ENCODE measurements at places on chromosomes 6 and 20.
A peak's percentile ranks its signal among the peaks of the same experiment; 100 is the strongest.

DNA sequence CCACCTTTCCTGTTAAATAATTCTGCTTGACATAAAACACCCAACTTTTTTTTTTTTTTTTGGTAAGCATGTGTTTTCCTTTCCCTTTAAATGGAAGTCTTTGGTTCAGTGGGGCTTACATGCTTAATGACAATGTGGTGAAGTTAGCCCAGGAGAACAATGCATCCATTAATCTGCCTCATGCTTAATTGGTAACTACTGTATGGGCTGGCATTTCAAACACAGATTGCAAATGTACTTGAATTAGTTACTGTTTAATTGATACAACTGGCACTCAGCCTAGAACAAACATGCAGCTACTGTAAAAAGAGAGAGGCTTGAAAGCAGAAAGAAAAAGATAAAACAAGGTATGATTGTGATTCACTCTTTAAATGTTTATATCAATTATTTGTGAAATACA lies 483.6 kb upstream of the NOX3 start:
- DNase-seq, result no peak

DNA sequence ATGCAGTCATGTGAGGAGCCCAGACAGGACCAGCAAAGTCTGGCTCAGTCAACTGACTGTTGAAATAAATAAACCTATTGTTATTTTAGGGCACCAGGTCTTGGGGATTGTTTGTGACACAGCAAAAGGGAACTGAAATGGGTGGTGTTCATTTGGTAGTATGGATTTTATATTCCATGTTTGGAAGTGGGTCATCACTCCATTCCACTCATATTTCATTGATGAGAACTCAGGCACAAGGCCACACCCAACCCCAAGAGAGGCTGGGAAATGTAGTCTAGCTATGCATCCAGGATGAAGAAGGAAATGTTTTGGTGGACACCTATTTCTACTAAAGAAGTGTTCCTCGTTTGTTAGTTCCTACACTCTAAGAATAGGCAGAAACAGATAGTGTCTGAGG lies 64.9 kb upstream of the BTBD3 start:
- no peak for DNase-seq

DNA sequence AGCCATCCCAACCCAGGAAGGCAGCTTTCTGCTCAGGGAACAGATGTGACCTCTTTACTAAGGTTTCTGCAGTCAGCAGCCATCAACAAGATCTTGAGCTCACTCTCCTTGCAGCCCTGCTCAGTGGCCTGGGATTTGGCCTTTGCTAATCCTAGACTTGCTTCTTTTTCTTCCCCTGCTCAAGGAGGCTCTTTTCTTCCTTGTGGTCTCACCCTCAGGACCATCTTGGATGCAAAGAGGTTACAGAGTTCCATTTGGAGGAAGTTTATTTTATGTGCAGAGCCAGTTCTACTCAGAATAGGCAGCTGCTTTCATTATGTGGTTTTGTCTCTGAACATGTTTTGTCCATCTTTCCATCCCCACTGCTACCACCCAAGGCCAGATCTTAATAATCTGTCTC lies 49.3 kb downstream of the RALY start:
- DNase-seq, result no peak

GRCh38 chr20:25372584-25373336 lies 17.9 kb downstream of the ABHD12 start:
- peak; percentile 29 for DNase-seq

- no peak for DNase-seq
These were observed 177.7 kb downstream of the BTBD3 start for GRCh38 chr20:12095180-12095920.

GRCh38 chr6:157560691-157561413 lies 179.9 kb downstream of the ZDHHC14 start:
- DNase-seq, result no peak

DNA sequence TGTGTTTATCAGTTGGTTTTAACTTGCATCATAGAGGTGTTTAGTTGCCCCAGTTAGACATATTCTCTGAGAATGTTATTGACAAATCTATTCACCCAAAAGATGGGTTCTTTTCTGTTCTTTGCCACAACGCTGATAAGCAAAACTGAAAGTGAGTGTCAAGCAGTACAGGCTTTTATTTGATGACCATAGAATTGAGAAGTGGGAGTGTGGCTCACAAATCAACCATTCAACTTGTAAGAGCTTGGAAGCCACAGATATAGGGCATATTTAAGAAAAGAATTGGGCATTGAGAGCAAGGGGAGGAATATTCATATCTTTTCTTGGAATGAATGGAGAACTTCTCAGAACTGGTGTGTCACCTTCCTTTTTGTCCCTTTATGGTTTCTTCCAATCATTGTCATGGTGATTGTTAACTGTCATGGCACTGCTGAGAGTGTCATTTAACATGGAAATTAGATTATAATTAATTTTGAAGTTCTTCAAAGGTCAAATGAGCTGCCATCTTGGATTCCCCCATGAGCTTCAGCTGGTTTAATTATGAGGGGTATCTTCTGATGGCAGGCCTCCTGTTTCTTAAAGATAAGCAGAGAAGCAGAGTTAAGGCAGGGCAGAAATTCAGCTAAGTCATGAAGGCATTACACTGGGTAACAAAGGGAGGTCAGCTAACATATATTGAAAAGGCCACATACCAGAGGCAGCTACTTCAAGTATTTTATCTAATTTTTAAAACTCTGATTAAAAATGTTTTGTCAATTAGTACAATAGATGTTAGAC lies 254.0 kb upstream of the HTR1E start:
- no peak for DNase-seq

GRCh38 chr6:29451471-29452193 lies 5.2 kb downstream of the OR11A1 start:
- peak; percentile 1 for DNase-seq

DNA sequence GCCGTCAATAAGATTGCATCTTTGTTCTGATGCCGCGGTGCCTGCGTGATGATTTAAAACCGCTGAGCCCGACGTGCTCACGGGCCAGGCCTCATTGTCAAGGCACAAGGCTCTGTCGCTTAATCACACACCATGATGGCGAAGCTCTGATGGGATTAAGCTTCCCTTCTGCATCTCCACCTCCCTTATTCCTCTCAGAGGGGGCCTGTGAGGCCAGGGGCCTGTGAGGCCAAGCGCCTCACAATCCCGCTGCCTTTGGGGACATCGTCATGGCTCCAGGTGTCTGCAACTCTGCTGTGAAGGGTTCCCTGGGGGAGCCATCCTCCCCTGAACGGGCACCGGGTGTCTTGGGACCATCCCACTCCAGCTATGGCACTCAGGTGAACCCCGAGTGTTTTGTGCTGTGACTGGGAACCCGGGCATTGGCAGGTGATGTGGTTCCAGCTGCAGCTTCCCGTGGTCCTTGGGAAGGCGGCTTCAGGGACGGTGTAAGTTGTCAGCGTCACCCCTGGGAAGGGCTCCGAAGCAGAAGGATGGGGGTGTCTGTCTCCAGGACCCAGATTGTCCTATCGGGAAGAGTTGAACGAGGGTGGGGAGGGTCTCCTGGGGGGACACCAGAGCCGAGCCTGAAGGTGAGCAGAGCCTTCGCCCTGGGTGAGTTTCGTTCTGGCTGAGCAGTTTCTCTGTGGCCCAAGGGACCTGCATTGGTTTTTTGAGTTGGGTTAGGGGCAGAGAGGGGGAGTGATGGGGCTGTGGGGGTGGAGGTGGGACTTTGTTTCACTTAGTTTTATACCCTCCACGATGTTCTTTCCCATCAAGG lies 18.0 kb upstream of the BHLHE23 start:
- no peak for DNase-seq

GRCh38 chr6:151180330-151181048 lies 59.3 kb upstream of the AKAP12 start:
- DNase-seq, result no peak

GRCh38 chr20:8152183-8152582 lies 20.1 kb downstream of the PLCB1 start:
- no peak for DNase-seq

GRCh38 chr6:19818805-19819204 lies 18.4 kb upstream of the ID4 start:
- DNase-seq, result no peak

GRCh38 chr6:57207141-57207540 lies 15.0 kb downstream of the RAB23 start:
- DNase-seq, result peak; percentile 37

- peak; percentile 92 for DNase-seq
These were observed 26.8 kb downstream of the PPP1R14C start for GRCh38 chr6:150169609-150170008.

DNA sequence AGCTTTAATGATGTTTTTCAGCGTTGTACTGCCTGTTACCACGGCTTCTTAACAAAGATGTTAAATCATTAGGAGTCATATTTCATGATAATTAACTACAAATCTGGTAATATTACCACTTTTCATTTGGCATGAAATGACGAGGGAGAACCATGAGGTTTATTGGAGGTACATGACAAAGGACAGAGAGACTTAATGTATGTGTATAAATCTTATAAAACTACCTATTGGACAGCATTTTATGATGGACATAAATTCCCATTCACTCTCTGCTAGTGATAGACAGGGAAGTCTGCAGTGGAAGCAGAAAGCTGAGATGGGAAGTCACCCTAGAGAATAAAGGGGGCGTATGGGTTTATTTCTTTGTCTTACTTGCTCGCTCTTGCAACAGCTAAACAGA lies 949.9 kb upstream of the FLRT3 start:
- DNase-seq, result no peak

DNA sequence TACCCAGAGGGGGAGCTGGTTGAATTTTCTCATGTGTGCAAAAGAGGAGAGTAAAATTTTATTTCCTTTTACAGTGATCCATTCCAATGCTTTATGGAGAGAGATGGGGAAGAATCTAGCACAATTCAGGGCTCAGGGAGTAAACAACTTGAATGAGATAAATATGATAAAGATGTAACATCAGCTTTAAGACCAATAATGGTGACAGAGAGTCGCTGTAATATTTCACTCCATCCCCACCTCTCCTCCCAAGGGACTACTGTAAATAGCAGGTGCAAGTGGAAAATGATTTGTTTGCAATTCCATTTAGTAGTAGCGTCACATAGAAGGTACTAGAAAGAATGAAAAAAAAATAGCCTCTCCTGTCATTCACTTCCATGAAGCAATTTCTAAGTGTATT lies 4.8 kb downstream of the CRISP3 start:
- no peak for DNase-seq

DNA sequence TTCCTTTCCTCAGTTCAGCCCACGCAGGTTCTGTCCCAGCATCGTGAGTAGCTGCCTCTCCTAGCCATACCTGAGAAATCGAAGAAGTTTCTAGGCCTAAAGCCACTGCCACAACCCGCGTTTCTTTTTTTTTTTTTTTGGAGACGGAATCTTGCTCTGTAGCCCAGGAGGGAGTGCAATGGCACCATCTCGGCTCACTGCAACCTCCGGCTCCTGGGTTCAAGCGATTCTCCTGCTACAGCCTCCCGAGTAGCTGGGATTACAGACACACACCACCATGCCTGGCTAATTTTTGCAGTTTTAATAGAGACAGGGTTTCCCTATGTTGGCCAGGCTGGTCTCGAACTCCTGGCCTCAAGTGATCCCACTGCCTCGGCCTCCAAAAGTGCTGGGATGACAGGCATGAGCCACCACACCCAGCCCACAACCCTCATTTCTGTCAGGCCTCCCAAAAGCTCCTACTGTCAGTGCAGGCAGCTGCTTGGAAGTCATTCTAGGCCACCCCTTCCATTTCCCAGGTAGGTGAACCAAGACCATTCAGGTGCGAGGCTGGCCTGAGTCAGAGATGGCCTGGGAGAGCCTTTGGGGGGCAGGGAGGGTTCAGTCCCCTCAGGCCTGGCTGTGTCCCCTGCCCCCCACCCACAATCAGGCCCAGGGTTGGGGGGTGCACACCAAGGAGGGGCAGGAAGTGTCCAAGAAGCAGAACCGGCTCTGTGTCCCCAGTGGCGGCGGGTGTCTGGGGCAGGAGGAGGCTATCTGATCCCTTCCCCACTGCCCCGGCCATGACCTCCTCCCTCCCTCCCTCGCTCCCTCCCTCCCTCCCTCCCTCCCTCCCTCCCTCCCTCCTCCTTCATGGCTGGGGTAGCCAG lies 47.2 kb downstream of the NOL4L start:
- no peak for DNase-seq

DNA sequence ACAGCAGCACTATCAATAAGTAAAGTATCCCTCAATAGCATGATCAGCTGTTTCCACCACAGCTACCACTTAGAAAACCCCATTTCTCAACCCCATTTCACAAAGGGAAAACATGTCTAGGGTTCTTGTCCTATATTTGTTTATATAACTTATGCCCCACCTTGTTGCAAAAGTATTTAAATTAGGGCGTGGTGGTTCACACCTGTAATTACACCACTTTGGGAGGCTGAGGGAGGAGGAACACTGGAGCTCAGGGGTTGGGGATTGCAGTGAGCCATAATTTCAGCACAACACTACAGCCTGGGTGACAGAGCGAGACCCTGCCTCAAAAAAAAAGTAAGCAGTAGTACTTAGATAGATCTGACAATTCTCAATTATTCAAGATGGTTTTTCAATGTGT lies 3.7 kb downstream of the MRPL14 start:
- DNase-seq, result no peak

- no peak for DNase-seq
These were observed 98.8 kb upstream of the NRN1 start for GRCh38 chr6:6105472-6106036.

DNA sequence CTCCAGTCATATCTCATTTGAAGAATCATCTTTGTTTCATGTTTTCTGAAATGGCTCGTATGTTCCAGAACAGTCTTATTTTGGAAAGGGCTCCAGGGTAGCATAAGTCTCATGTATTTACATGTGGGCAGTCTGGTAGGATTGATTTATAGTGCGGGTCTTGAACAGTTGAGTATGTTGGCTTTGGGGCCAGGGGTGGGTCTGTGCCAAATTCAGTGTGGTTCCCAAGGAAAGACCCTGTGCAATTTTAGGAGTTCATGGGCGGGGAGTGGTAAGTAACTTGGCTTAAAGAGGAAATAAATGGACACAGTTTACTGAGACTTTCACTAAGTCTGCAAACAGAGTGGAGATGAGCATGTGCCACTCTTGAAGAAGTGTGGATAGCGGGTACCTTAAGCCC lies 7.7 kb downstream of the FNDC1 start:
- DNase-seq, result no peak

- DNase-seq, result no peak
These were observed 687.2 kb upstream of the AGPAT4 start for GRCh38 chr6:161961046-161961445.

GRCh38 chr6:109740787-109741186 lies 49.7 kb downstream of the FIG4 start:
- no peak for DNase-seq

DNA sequence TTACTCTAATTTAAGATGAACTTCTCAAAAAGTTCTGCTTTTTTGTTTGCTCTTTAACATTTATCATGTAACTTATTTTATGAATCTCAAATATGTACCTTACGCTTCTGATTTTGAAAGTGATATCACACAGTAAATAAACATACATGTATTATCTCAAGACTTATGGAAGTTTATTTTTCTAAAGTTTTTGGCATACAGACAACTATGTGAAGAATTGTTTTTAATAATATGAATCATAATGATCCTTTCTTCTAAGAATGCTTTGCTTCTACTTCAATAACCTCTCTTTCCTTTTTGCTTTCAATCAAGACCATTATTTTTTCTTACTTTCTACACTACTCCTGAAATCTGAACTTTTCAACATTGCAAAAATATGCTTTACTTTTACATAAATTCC lies 816.4 kb downstream of the EYS start:
- DNase-seq, result no peak

Measured in activated CD4-positive, alpha-beta T cell treated with anti-CD3 and anti-CD28 coated beads, Interleukin-10, Interleukin-2, amounts not matched to agents 100 ng/mL and 50 ng/mL, durations not matched to agents 16 hours and 8 hours (primary cell).